Astrocyte (in vitro differentiated cells and primary cell): ENCODE measurements at places on chromosomes 3 and 15. TPM values are rescaled to one million over a fixed set of nuclear protein-coding genes. Genes with fewer than 3 reads are reported as not detected.
A peak's percentile ranks its signal among the peaks of the same experiment; 100 is the strongest.

DNA sequence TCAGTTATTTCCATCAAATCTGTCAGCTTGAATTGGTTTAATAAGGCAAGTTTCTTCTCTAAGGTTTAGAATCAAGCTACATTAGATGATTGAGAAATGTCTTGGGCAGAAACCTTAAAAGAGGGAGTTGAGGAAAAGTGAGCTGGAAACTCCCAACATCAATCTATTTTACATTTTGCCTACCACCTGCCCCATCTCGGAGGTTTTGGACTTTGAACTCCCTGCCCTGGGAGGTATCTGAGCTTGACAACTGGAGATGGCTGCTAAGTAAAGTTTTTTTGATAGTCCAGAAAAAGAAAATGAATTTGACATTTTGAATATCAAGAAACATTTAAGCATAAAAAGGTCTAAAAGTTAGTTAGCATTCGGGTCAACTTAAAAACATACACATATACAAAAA, 234.2 kb downstream of the NFKBIZ start:
- no peak for DNase-seq

The THBS1 gene
- total RNA-seq, result 720 and 820 TPM in 2 replicates

The HRG gene
- total RNA-seq, result not detected in 2 replicates

The SH2D7 gene
- total RNA-seq, result not detected in 2 replicates

DNA sequence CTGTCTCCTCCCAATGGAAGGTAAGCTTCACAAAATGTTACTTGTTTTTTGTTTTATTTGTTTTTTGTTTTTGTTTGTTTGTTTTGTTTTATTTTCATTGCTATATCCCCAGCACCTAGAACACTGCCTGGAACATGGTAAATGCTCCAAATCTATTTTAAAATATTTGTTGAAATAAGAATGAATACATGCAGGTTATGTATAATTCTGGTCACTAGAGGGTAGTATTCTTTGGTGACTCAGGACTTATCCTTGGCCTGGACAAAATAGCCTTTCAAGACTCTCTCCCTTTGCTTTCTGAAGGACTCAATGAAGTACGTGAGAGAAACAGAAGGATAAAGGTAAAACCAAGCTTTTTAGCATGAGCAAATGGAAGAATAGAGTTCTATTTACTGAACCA, 46.9 kb upstream of the PPP2R3A start:
- peak; percentile 37 for DNase-seq

The MINDY4B gene
- total RNA-seq, result not detected in 2 replicates

The NEK4 gene
- 14.8 and 15.1 TPM in 2 replicates for total RNA-seq

DNA sequence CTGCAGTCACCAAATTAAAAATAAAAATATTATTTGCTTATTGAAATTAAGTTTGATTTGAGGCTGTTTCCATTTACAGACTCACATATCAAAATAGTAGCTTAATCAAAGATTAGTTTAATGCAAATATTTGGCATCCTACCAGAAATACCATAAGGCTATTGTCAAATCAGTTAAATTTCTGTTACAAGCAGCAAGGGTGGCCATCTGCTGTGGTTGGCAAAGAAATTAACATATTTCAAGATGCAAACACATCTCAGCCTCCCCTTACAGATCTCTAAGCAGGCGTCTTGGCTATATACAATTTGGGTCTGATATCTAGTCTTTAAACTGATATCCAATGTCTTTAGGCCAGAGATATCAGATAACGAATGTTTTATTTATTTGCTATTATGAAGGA, 83.2 kb upstream of the NEDD4 start:
- no peak for DNase-seq

The LRTM1 gene
- total RNA-seq, result not detected in 2 replicates

The GNAT1 gene
- not detected in 2 replicates for total RNA-seq

The FEZF2 gene
- total RNA-seq, result not detected in 2 replicates

The GOLGA8M gene
- total RNA-seq, result 1.5 and 1.6 TPM in 2 replicates
